ENCODE measurements at places on chromosomes 6 and 20.

DNA sequence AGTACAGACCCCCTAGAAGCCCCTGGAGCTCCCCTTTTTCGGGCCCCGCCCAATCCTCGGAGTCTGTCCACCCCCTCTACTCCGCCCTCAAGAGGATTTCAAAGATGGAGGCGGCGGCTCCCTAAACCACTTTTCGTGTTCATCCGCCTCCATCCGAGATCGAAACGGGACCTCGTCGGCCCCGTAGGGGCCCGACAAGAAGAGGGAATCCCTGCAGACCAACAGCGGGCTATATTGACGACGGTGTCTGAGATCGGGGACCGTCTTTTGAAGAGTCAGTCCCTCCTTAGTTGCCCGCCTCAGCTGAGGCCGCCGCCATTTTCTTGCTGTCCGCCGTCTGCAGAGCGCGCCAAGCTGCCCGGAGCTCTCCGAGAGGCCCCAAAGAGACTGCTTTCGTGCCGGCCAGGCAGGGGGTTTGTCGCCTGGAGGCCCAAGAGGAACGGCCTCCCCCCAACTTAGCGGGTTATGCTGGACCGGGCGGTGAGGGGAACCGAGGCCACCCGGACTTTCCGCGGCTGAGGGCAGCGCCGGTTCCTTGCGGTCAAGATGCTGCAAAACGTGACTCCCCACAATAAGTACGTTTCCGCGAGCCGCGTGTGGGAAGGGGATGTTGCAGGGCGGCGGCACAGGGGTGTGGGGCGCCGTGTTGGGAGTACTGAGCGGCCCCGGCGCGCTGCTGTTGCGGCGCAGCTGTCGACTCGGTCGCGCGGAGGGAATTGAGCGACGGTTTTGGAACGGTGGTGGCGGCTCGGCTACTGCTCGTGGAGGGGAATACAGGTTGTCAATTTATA is 4.2 kb downstream of the BRD2 start:
- no peak for DNase-seq

- no peak for DNase-seq
Measured at GRCh38 chr20:22863826-22864225, 171.3 kb upstream of the SSTR4 start.

DNA sequence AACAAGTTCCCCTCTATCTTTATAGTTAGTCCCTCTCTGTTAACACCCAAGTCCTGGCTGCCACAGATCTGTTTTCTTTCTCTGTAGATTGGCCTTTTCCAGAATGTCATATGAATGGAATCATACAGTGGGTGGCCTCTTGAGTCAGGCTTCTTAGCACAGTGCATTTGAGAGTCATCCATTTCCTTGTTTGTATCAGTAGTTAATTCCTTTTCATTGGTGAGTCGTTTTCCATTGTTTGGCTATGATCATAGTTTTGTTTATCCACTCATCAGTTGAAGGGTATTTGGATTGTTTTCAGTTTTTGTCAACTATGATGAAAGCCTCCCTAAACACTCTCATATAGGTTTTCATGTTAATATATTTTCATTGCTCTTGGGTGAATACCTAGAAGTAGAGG is 248.3 kb downstream of the ARID1B start:
- DNase-seq, result no peak

GRCh38 chr20:53950031-53950430 is 120.4 kb downstream of the BCAS1 start:
- no peak for DNase-seq

- DNase-seq, result no peak
Measured at GRCh38 chr6:111573892-111574797, 31.5 kb downstream of the TRAF3IP2 start.

- DNase-seq, result no peak
Measured at GRCh38 chr20:3751305-3751674, 16.3 kb downstream of the ADISSP start.

DNA sequence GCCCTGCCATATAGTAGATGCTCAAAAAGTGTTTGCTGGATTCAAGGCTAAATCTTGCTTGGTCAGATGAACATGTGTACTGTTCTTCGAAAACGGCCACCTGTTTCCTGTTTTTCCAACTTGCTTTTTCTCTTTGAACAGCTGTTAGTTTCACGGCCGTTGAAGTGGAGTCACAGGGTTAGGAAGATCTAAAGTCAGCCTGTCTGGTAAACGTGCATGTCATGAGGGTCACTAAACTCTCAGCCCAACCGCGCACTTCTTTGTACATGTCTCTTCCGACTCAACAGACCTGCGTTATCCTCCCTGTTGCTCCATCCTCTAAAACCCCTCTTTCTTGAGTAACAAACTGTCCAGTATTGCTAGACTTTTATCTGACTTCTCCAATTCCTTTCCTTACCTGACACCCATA is 93.2 kb upstream of the MAN1A1 start:
- no peak for DNase-seq

DNA sequence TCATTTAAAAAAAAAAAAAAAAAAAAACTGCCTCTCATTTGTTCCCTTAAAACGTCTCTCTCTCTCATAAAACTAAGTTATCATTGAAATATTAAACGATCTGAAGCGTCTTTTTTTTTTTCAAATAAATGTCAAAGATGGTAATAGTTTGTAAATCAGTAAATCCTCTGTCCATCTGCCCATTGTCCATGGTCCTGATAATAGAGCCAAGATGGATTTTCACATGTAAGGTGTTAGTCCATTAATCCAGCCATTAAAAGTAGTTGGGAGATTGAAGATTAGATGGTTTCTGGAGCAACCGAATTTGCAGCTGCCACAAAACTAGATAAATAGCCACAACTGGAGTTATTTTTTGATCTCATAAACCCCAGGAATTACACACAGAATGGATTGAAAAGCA is 145.8 kb upstream of the SNX9 start:
- no peak for DNase-seq

DNA sequence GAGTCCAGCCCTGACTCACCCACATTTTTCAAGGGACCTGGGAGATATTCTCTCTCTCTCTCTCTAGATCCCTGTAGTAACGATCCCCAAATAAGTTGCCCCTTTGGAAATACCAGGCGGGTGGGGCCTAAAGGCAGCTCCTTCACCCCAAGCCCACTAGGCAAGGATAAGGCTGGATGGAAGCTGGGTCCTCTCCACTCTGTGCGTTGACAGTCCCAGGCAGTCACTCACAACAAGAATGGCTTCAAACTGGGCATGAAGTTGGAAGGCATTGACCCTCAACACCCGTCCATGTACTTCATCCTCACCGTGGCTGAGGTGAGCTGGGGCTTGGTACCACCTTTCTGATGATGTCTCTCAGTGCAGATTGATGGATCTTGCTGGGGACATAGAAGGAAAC is 21.6 kb downstream of the L3MBTL1 start:
- DNase-seq, result no peak

- no peak for DNase-seq
Measured at GRCh38 chr6:155970472-155970871, 514.8 kb upstream of the NOX3 start.

- DNase-seq, result no peak
Measured at GRCh38 chr6:155067956-155068615, 73.0 kb downstream of the TIAM2 start.

Data from hematopoietic multipotent progenitor cell treated with erythropoietin and hydrocortisone succinate and interleukin-3 and kit ligand, for 15 days (in vitro differentiated cells).